ENCODE measurements at places on chromosomes 13 and 19. TPM values are rescaled to one million over a fixed set of nuclear protein-coding genes. Genes with fewer than 3 reads are reported as not detected.

ZNF571 gene
- 3.2 TPM for total RNA-seq

NCAN gene
- not detected for total RNA-seq

COX7A1 gene
- total RNA-seq: 17.1 TPM

KLK6 gene
- total RNA-seq: not detected

PSPN gene
- 1.7 TPM for total RNA-seq

KIR2DL1 gene
- total RNA-seq: not detected

RCBTB2 gene
- total RNA-seq: 3.3 TPM

TRIM28 gene
- total RNA-seq: 205 TPM

- no peak for DNase-seq
- no peaks in the 10 kb centered on the region for H3K4me1 ChIP-seq
- H3K27ac ChIP-seq: no peak overlapping the region
- H3K4me3 ChIP-seq: no peak overlapping the region
Observed at GRCh38 chr13:93660391-93661063, 433.9 kb downstream of the GPC6 start.

- DNase-seq: peak; percentile 85
- H3K4me3 ChIP-seq: peak overlapping the region; percentile 34
- H3K27me3 ChIP-seq: no peaks in the 10 kb centered on the region
- H3K36me3 ChIP-seq: no peaks in the 10 kb centered on the region
- no peak overlapping the region for H3K27ac ChIP-seq
Observed at GRCh38 chr19:1929021-1929742, 11.8 kb upstream of the CSNK1G2 start.

DNA sequence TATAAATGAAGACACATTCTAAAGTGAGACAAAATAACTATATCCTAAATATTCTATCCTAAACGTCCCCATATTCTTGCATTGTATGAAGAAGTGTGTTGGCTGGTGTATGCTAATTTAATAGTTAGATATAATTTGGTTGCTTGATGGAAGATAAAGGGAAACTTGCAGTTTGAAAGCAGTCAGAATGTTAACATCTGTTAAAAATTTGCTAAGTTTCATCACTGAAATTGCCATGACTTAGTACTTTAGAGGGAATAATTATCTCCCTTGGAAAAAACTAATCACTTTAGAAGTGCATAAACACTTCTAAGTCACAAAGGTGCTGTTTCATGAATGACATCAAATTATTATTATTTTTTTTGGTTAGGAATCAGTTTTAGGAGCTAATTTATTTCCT, 61.6 kb downstream of the ITGBL1 start:
- H3K4me1 ChIP-seq: no peaks in the 10 kb centered on the region
- no peak overlapping the region for H3K4me3 ChIP-seq
- DNase-seq: no peak

DNA sequence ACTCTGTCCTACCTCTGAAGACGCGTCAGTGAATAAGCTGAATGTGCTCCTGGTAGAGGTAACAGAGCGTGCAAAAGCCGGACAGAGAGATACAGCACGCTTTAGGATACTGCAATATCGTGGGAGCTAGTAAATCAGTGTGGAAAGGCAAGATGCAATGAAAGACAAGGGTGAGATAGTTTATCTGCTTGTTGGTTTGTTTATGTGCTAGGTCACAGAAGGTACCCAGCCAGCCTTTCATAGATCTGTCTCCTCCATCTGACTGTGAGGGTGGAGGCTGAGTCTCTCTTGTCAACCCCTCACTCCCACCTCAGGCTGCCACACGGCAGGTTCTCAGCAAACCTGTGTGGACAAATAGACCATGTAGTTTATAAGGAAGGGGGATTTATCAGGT, 904 bp upstream of the GIPC1 start:
- H3K36me3 ChIP-seq: no peaks in the 10 kb centered on the region
- H3K4me1 ChIP-seq: peaks cover 20% of the 10 kb centered on the region
- no peak for DNase-seq
- no peak overlapping the region for H3K4me3 ChIP-seq

- no peak overlapping the region for H3K27ac ChIP-seq
- H3K4me1 ChIP-seq: no peaks in the 10 kb centered on the region
- H3K36me3 ChIP-seq: no peaks in the 10 kb centered on the region
Observed at GRCh38 chr19:1365319-1366269, 18.1 kb upstream of the NDUFS7 start.

DNA sequence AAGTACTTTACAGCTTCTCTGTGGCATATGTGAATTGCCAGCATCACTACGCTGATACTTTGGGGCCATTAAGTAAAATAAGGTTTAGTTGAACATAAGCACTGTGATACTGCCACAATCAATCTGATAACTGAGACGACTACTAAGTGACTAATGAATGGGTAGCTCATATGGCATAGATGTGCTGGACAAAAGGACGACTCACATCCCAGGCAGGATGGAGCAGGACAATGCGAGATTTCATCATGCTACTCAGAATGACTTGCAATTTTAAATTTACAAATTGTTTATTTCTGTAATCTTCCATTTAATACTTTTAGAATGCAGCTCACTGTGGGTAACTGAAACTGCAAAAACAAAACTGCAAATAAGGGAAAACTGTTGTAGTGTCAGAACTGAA, 13.6 kb downstream of the CCDC122 start:
- no peak overlapping the region for H3K4me3 ChIP-seq
- H3K27ac ChIP-seq: no peak overlapping the region
- no peak for DNase-seq
- no peaks in the 10 kb centered on the region for H3K4me1 ChIP-seq
- H3K36me3 ChIP-seq: no peaks in the 10 kb centered on the region
- H3K27me3 ChIP-seq: no peaks in the 10 kb centered on the region

GRCh38 chr19:7928741-7929701, 3.1 kb upstream of the CTXN1 start:
- H3K27me3 ChIP-seq: no peaks in the 10 kb centered on the region
- H3K27ac ChIP-seq: peak overlapping the region; percentile 44
- no peak for DNase-seq
- H3K36me3 ChIP-seq: peaks cover 24% of the 10 kb centered on the region
- H3K4me3 ChIP-seq: no peak overlapping the region

- DNase-seq: peak; percentile 59
- H3K36me3 ChIP-seq: no peaks in the 10 kb centered on the region
- H3K27me3 ChIP-seq: no peaks in the 10 kb centered on the region
- peak overlapping the region; percentile 37 for H3K27ac ChIP-seq
Observed at GRCh38 chr19:17553256-17553655, 2.2 kb upstream of the COLGALT1 start.

DNA sequence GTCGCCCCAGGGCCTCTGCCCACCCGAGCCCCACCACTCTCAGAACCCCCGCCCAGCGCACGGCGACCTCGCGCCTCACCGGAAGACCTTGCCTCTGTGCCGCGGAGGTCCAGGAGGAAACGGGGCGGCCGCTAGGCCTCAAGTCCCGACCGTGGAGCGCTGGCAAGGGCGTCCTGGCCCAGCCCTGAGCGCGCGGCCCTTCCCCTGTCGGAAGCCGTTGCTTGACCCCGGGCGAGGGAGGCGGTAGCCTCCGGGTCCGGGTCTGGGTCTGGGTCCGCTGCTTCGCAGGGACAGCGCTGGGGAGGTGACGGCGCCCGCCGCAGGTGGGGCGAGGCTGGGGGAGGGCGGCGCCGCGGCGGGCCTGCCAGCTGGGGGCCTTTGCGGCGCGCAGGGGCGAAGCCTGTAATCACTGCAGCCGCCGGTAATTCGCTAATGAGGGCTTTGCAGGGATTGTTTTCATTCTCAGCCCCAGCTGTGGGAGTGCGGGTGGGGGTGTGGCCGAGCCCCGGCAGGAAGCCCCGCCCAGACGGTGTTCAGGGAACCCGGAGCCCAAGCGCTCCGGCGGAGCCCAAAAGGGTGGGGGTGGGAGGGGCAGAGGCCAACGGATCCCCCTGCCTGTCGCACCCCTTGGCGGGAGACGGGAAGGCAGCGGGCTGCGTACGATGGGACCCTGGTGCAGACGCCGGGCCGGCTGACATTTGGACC, 8.6 kb downstream of the C19orf25 start:
- peaks cover 76% of the 10 kb centered on the region for H3K27me3 ChIP-seq
- peaks cover 37% of the 10 kb centered on the region for H3K4me1 ChIP-seq
- peak overlapping the region; percentile 27 for H3K4me3 ChIP-seq

- DNase-seq: no peak
- H3K27ac ChIP-seq: no peak overlapping the region
- H3K27me3 ChIP-seq: no peaks in the 10 kb centered on the region
- H3K4me3 ChIP-seq: no peak overlapping the region
- no peaks in the 10 kb centered on the region for H3K36me3 ChIP-seq
Observed at GRCh38 chr13:112933649-112934048, 35.4 kb upstream of the MCF2L start.

DNA sequence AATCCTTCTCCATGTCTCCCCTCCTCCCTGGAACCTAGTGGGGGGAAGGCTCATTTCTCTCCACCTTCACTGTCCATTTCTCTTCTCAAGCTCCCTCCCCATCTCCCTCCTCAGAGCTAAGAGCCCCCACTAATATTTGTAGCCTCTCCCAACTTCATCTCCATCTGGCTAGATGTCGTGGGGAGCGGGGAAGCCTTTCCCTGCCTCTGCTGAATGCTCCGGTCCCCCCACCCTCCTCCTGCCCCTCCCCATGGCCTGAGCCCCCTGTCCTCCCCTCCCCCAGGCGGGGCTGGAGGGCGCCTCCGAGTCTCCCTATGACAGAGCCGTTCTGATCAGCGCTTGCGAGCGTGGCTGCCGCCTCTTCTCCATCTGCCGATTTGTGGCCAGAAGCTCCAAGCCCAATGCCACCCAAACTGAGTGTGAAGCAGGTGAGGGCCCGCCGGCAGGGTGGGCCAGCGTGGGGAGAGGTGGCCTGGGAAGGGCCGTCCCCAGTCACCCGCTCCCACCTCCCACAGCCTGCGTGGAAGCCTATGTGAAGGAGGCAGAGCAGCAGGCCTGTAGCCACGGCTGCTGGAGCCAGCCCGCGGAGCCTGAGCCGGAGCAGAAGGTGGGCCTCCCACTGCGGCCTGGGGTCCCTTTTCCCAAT, 1.0 kb downstream of the TMEM59L start:
- peaks cover 59% of the 10 kb centered on the region for H3K27me3 ChIP-seq
- H3K4me3 ChIP-seq: no peak overlapping the region
- H3K4me1 ChIP-seq: no peaks in the 10 kb centered on the region
- H3K36me3 ChIP-seq: no peaks in the 10 kb centered on the region
- no peak overlapping the region for H3K27ac ChIP-seq

- H3K27ac ChIP-seq: no peak overlapping the region
- H3K27me3 ChIP-seq: no peaks in the 10 kb centered on the region
- no peaks in the 10 kb centered on the region for H3K36me3 ChIP-seq
- DNase-seq: no peak
Observed at GRCh38 chr13:59510386-59510785, 653.3 kb downstream of the DIAPH3 start.

GRCh38 chr19:44847144-44848035, 1.3 kb downstream of the NECTIN2 start:
- peak; percentile 86 for DNase-seq
- peaks cover 5% of the 10 kb centered on the region for H3K4me1 ChIP-seq
- no peaks in the 10 kb centered on the region for H3K36me3 ChIP-seq
- peak overlapping the region; percentile 85 for H3K4me3 ChIP-seq
- no peaks in the 10 kb centered on the region for H3K27me3 ChIP-seq

- H3K27ac ChIP-seq: peak overlapping the region; percentile 82
- DNase-seq: no peak
- no peaks in the 10 kb centered on the region for H3K4me1 ChIP-seq
- H3K4me3 ChIP-seq: no peak overlapping the region
- H3K36me3 ChIP-seq: peaks cover 1% of the 10 kb centered on the region
- H3K27me3 ChIP-seq: no peaks in the 10 kb centered on the region
Observed at GRCh38 chr19:38734176-38734425, 10.2 kb downstream of the CAPN12 start.

DNA sequence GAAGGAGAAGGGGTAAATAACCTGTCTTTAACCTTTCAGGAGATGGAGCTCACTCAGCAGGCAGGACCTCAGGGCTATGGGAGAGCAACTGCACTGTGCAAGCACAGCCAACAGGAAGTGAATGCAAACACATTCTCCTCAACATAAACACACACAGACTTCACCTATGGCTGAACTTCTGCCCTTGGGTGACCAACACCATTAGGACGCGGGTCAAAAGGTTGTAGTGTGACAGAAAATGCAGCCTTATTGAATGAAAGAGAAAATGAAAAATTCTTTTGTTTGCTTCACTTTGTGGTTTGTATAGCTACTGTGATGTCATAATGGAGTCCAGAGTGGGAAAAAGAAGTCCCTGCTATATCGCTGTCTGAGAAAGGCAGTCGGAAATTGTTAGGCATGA, 323.0 kb downstream of the NDFIP2 start:
- H3K4me1 ChIP-seq: no peaks in the 10 kb centered on the region
- no peaks in the 10 kb centered on the region for H3K27me3 ChIP-seq
- no peak overlapping the region for H3K27ac ChIP-seq
- DNase-seq: no peak
- no peak overlapping the region for H3K4me3 ChIP-seq

GRCh38 chr13:98142380-98143156, at the start of gene FARP1:
TSS of gene FARP1 (plus strand) at chr13:98143094. CDS start at chr13:98213243, 70,149 bp downstream.
- peak within 1 kb of the TSS; percentile 44 for H3K27ac ChIP-seq
- no peaks in the 10 kb centered on the region for H3K36me3 ChIP-seq
- peak; percentile 79 for DNase-seq

- no peak overlapping the region for H3K4me3 ChIP-seq
- H3K27ac ChIP-seq: no peak overlapping the region
- DNase-seq: no peak
- H3K27me3 ChIP-seq: no peaks in the 10 kb centered on the region
- no peaks in the 10 kb centered on the region for H3K36me3 ChIP-seq
Observed at GRCh38 chr13:32824061-32824460, 192.2 kb upstream of the KL start.

GRCh38 chr13:105466376-105466775, 1069.1 kb downstream of the EFNB2 start:
- DNase-seq: no peak
- no peaks in the 10 kb centered on the region for H3K36me3 ChIP-seq
- H3K4me1 ChIP-seq: no peaks in the 10 kb centered on the region
- H3K27me3 ChIP-seq: no peaks in the 10 kb centered on the region
- no peak overlapping the region for H3K27ac ChIP-seq

DNA sequence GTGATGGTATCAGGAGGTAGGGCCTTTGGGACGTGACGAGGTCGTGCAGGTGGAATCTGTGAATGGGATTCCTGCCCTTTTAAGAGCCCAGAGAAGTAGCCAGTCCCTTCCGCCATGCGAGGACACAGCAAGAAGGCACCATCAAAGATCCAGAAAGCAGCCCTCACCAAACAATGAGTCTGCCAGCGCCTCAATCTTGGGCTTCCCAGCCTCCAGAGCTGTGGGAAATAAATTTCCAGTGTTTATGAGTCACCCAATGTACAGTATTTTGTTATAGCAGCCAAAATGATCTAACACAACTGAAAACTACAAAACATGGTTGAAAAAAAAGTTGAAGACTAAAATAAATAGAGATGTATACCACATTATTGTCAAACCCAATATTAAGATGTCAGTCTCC, 16.9 kb upstream of the LAMP1 start:
- no peaks in the 10 kb centered on the region for H3K4me1 ChIP-seq
- no peaks in the 10 kb centered on the region for H3K36me3 ChIP-seq
- no peak for DNase-seq
- H3K4me3 ChIP-seq: no peak overlapping the region

DNA sequence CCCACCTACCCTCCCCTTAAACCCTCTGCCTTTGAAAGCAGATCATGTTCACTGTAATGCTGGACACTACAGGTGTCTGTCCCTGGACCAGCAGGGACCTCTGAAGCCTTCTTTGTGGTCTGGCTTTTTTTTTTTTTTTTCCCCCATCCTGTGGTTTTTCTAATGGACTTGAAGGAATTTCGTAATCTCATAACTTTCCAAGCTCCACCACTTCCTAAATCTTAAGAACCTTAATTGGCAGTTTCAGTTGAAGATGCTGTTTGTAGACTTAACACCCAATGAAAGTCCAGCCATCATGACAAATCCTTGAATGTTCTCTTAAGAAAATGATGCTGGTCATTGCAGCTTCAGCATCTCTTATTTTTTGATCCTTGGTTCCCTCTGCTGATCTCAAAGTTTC, 45.0 kb upstream of the LRCH1 start:
- no peak for DNase-seq
- H3K4me3 ChIP-seq: no peak overlapping the region
- H3K27ac ChIP-seq: no peak overlapping the region
- H3K36me3 ChIP-seq: no peaks in the 10 kb centered on the region

Data from colonic mucosa (tissue), 4 donors.